SW480 (cell line): ENCODE measurements at places on chromosomes 3 and 15.

DNA sequence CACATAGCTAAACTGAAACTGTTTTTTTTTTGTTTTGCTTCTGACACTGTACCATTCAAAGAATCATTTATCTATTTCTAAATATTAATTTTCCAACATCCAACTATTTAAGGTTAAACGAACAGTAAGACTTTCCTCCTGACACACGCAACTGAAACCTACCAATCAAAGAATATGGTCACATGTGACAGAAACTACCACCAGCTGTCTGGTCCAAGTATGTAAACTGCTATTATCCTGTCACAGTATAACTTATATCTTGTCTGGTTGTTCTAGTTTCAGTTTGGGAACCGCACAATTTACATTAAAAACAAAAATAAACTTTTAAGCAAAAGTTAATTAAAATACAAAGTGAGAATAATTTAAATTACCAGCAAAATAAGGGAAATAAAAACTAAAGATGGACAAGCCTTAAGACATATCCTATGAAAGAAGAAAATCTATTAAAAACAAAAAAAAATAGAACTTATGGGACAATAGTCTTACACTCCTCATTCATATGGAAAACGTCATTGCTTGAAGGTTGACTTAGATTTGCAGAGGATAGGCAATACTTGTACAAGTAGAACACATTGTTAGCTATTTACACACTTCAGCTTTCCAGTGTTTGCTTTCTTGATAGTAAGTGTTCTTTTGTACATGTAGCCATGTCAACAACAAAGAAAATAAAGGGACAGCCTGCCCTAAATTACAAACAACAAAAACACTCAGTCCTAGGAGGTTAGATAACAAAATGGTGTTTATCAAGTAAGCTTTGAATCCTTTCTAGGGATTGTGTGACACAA is 26.8 kb upstream of the CHRM5 start:
- DNase-seq, result no peak

DNA sequence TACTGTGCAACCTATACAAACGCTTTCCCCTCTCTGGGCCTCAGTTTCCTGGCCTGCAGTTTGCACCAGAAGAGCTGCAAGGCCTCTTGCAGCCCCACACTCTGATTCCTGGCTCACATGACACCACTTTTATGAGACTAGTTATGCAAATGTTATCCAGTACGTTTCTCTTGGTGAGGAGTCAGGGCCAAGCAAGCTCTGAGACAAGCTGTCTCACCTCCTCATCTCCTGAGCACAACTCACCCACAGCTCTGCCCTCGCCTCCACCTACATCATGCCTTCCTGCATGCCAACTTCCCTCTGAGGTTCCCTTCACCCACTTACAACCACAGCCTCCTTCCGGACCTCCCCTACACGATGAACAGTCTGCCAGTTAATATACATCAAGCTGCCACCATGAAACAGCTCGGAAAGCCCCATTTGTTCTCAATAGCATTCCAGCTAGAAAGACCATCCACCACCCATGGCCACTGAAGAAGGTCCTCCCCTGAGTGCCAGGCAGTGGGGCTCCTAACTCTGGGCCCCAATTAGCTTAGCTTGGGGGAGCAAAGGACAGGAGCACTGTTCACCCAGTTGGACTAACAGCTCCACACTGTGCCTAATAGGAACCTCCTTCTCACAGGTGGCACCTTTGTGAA is 25.0 kb downstream of the CRYGS start:
- no peak for DNase-seq

- DNase-seq, result no peak
These were observed 1444.5 kb upstream of the CADM2 start for GRCh38 chr3:83514130-83514914.

GRCh38 chr3:26964313-26964712 is 341.7 kb downstream of the LRRC3B start:
- no peak for DNase-seq
